ENCODE measurements at places on chromosomes 7 and 10.

GRCh38 chr10:121426307-121426706 lies 171.9 kb downstream of the FGFR2 start:
- DNase-seq: no peak

DNA sequence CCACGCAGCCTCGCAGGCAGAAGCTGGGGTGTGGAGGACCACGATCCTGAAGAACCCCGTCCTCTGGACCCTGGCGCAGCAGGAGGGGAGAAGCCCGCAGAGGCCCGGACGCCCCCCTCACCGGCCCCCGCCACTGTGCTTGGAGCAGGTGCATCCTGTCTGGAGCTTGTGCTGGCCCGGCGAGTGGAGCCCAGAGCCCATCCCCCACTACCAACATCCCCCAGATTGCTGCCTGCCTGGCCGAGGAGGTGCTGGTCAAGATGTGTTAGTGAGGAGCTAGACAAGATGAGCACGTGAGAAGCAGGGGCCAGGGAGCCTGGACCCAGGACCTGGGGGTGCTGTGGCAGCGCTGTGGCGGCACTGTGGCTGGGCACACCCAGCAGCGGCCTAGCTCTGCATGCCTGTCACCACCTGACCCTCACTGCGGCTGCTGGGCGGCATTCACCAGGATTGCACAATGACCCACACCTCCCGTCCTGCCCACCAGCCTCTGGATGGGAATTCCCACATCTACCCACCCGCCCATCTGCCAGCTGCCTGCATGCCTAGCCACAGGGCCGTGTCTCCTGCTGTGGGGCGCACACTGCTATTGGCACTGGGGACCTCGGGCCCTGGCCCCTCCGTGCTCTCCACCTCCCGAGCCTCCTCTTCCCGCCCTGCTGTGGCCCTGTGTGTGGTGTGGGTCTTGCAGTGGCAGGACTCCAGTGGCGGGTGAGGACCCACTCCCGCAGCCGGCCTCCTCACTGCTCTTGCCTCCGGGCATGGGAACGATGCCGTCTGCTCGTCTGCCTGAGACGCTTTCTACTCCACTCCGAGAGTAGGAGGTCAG lies 11.8 kb downstream of the GPR146 start:
- no peak for DNase-seq

- DNase-seq: no peak
Observed at GRCh38 chr10:21194510-21194993, 297.4 kb upstream of the NEBL start.

GRCh38 chr10:63711867-63712716 lies 190.9 kb downstream of the REEP3 start:
- no peak for DNase-seq

GRCh38 chr10:124999433-125000365 lies 57.8 kb downstream of the ZRANB1 start:
- DNase-seq: no peak

- DNase-seq: no peak
Observed at GRCh38 chr10:123583639-123584418, 82.3 kb upstream of the GPR26 start.

- no peak for DNase-seq
Observed at GRCh38 chr10:121032460-121032859, 181.3 kb downstream of the WDR11 start.

DNA sequence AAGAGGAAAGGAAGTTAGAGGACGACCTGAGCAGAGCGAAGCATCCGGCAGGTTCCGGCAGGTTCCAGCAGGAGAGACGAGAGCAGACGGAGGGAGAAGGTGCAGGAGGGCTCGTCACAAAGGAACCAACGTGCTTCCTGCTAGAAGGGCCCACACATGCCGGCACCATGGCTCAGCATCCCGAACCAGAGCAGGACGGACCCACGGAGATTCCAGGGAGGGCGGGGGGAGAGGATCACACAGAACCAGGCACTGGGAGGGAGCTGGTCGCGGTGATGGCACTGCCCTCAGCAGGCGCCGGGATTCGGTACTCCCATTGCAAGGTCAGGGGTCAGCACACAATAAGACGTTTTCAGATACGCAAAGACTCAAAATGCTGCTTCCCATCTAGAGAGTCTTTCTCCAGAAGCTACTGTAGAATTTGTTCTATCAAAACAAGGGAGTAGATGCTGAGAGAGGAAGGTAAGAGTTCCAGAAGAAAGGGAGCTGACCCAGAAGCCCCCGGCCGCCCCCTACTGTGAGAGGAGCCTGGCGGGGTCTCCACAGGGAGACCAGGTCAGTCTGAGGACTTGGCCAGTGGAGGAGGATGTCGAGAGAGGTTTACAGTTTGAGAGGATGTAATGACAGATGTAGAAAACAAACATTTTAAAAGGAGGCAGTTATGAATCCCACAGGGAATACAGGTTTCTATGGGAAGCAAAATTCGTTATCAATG lies 23.6 kb upstream of the PWWP2B start:
- no peak for DNase-seq

- no peak for DNase-seq
Observed at GRCh38 chr7:115113776-115114175, 191.9 kb downstream of the MDFIC start.

DNA sequence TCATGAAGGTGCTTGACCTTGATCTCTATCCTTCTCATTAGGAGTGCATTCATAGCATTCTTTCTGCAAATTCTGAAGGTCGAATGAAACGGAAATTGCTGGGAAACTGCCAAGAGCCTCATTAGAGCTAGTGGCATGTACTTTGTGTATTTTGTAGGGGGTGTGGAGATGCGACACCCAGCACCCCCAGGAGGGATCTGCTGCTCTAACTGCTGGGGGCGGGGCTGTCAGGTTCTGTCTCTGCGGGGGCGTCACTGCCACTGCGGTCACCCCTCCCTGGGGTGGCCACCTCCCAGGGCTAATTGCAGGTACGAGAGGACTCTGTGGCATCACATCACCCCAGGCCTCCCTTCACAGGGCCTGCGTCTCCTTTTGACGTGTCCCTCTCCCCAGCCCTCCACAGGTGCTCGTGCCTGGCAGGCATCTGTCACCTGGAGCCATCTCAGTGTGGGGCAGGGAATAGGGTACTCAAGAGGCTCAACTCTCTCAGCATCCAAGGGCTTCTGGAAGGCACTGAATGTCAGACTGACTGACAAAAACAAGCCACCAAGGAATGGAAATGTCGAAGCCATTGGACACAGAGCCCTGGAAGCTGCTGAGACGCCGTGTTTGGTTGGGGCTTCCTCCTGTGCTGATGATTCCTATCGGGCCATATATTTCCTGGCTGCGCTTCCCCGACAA lies 151.1 kb downstream of the ACTR3B start:
- no peak for DNase-seq

DNA sequence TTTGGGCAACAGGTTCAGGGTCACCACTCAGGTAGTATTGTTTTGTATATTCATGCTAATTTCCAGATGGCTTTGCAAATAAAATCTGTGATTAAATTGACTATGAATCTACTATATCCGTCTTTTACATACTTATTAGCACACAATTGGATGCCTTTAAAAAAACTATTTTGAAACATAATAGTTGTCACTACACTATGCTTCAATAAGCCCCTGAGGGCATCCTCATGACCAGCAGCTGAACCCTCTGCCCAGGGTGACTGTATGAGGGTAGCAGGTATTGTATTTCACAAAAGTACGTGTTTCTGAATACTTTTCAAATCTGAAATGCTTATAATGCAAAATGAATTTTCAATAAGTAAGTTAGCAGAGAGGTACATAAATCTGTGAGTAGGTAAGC lies 97.3 kb downstream of the DNAH11 start:
- no peak for DNase-seq

GRCh38 chr10:82625512-82626189 lies 750.7 kb downstream of the NRG3 start:
- no peak for DNase-seq

- DNase-seq: no peak
Observed at GRCh38 chr10:14585287-14586193, 189.2 kb downstream of the FAM107B start.

DNA sequence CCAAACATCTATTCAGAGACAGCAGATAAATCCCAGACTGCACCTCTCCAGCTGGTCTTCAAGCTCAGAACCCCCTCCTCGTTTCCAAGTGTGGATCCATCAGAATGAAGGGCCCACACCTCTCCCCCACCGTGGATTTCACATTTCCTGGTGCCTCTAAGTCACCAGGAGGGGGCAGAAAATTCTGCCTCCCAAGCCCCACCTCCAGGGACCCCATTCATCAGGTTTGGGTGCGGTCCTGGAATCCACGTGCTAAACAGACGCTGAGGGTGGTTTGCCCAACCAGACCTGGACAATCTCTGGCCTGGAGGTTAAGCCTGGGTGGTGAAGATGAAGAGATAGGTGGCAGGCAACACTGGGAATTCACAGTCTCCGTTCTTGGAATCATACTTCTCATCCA lies 92.4 kb downstream of the WDR11 start:
- DNase-seq: no peak

DNA sequence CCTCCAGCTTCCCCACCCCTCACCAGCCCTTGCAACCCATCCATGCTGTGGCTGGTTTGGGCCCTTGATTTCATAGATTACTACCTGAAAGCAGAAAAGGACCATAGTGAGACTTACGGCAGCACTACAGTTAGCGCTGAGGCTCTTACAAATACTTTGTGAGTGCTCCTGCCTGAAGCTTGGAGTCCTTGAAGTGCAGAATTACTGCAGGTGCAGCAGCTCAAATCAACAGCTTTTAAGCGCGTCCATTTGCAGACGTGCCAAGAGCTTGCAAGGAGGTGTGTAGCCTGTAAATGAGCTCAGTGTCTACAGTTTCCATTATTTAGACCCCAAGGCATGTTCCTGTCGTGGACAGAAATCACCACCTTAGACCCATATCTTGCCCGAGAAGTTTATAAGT lies 103.0 kb downstream of the CELF2 start:
- DNase-seq: no peak

DNA sequence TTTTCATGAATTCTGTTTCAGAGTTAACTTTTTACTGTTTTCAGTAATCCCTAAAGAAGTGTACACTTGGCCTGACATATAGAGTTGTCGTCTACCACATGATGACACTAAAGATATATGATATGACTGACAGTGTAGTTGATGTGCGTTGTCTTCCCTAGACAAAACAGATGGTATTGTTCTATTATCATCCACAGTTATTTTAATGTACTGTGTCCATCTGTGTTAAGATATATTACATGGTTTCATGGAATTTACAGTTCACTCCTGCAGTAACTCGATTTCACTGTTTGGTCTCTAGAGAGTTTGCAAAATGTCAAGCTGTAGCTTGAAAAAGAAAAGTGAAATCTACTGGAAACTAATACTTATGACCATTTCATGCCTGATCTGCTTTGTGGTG lies 18.1 kb downstream of the FOXP2 start:
- no peak for DNase-seq

- no peak for DNase-seq
Observed at GRCh38 chr10:102752266-102752930, 8.7 kb downstream of the WBP1L start.

DNA sequence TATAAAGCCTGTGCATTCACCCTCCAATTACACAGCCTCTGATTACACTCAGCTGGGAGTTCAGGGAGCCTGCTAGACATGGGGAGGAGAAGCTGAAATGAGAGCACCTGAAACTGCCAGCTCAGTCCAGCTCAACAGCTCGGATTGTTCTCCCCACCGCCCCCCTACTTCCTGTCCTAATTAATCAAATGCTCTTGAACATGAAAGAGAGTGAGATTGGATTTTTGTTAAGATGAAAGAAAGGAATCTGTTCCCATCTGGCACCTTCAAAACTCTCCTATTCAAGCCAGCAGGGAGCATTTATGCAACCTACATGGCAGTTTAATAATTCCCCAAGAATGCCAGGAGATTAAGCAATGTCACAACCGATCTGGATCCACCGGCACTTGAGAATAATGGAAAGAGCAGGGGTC lies 98.0 kb downstream of the NPSR1 start:
- DNase-seq: no peak

DNA sequence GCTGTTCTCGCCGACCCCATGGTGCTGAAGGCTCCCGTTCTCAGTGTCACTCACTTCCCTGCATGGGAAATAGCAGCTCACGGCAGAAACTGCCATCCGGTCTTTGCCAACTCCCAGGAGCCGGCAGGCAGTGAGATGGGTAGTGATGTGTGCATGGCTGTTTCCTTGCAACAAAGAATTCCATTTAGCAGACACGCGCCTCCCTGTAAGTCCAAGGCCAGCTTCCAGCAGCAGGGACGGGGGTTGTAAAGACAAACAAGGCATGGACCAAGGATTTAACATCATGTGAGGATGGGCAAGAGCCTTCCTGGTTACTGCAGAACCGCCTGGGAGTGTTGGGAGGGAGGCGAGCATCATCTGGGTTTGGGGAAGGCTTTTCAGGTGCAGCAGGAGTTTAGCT lies 273.1 kb downstream of the GLRX3 start:
- no peak for DNase-seq

GRCh38 chr7:86653919-86654659 lies 10.4 kb downstream of the GRM3 start:
- DNase-seq: no peak

DNA sequence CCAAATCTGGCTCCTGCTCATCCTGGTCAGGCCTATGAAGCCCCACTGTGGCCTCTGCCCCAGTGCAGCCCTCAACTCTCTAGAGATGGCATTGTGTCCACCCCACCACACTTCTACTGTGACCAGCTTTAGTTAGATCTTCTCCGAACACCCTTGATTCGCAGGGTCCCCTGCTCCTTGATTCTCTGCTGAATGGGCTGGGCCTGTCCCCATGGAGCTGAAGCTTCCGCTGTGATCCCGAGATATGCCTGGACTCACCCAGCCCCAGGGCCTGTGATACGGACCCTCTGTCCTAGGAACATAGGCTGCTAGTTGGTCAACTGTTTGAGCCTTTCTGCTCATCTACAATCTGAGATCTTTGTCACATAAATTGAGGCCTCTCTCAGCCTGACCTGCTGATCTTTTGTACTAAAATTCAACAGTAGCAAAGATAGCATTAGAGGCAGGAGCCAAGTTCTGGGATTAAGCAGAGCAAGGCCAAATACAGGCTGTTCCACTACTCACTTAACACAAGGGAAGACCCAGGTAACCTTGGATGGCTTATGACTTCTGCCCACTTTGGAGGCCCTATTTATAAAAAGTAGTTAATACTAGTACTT lies 6.5 kb upstream of the PPIF start:
- no peak for DNase-seq

GRCh38 chr7:129958643-129959470 lies 6.1 kb upstream of the UBE2H start:
- no peak for DNase-seq
